ENCODE measurements at places on chromosomes 13 and 19.

- no peak for DNase-seq
Measured at GRCh38 chr19:39078436-39079200, 5.5 kb upstream of the ACP7 start.

GRCh38 chr13:112752711-112753541, 63.1 kb downstream of the ATP11A start:
- no peak for DNase-seq

GRCh38 chr13:30240608-30241007, 66.7 kb downstream of the KATNAL1 start:
- DNase-seq: no peak

DNA sequence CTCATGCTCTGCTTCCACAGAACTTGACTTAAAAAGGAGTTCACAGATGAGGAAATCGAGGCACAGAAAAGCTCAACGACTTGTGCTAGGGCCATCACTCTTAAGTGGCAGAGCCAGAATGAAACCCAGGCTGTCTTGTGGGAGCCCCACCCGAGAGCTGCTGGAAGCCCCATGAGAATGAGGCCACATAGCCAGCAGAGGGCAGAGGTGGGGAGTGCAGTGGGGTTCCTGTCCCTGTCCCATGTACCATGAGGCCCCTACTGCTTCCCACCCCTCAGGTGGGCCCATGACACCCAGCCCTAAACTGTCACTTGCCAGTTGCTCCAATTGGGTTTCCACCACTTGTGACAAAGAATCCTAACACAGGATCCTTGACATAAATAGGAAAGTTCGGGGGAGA, 175.9 kb downstream of the IRS2 start:
- peak; percentile 56 for DNase-seq

GRCh38 chr19:49119411-49120324, at the start of gene PPFIA3:
Gene PPFIA3, plus strand, starts transcription at chr19:49119544. Its CDS starts 8,330 bp downstream, at chr19:49127874.
- peak; percentile 67 for DNase-seq

DNA sequence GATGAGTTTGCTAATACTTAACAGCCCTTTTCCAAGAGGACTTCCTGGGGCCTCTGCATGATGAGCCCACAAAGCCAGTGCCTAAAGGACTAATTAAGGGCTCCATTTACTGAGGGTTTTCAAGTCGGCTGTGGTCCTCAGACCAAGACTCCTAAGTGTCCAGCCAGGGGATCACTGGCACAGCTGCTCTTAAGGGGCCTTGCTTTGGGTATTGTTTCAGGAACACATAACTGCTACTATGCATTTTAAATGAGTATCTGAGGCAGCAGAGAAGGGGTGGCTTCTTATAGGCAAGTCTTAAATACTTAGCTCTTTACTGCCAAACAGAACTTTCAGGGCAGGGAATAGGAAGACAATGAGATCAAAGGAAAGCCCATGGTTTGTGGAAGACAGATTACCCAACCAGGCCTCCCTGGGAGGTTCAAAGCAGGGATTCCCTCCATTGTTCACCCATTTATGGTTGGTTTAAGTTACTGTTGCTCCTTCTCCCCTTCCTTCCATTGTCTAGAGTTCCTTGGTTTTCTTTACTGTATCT, 61.9 kb downstream of the TNFRSF19 start:
- DNase-seq: no peak

DNA sequence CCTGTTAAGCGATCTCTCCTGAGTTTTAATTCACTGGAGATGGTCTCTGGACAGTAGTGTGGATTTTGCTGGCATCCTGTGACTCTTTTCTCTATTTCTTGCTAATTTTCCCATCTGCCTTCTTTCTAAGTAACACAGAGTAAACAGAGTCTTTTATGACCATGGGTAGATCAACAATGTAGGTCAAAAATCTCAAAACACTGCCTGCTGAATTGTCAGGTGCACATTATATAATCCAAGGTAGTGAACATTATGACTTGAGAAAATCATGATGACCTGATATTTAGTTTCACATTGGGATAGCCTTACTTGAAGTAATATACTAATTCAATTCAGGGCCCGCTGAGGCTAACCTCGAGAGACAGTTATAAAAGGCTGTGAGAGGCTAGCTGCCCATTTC, 180.7 kb downstream of the TDRD3 start:
- no peak for DNase-seq

- no peak for DNase-seq
Measured at GRCh38 chr19:5337708-5338655, 2.6 kb downstream of the PTPRS start.

GRCh38 chr19:9757544-9758501, 10.7 kb downstream of the ZNF846 start:
- no peak for DNase-seq

DNA sequence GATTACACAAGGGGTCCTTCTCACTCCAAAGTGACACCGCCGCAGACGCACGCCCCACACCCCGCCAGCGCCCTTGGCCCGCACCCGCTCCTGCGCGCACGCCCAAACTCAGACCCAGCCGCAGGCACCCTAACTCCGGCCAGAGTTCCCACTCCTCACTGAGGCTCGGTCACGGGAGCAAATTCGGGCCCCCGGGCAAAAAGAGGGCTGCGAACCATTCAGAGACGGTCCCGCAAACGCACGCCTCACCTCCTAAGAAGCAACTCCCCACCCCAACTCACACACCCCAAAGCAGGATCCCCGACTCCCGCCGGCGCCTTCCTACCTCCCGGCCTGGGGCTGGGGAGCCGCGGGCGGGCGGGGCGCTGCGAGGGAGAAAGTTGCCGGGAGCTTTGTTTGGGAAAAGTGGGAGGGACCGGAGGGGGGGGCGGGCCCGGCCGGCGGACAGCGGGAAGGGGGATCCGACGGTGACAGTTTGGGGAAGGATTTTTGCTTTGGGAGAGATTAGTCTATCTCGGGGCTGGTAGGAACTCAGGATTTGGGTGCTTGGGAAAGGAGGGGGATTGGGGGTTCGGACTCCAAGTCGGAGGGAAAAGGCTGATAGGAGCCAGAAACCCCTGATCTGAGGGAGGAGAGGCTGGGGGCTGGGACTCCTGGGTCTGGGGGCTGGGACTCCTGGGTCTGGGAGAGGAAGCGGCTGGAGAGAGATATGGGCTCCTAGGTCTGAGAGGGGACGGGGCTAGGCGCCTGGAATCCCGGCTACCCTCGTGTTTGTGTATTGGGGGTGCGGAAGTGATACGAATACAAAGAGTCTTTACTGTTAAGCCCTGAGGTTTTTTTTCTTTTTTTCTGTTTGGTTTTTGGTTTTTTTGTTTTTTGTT, at the start of gene TEAD2:
TEAD2 (minus strand) TSS at position 369 of the 881 bp plus-strand sequence. CDS start 2,341 bp downstream, outside the sequence.
- peak; percentile 67 for DNase-seq

- no peak for DNase-seq
Measured at GRCh38 chr19:47630594-47630993, 21.7 kb downstream of the BICRA start.
